ENCODE measurements at places on chromosomes 1 and 21.
A peak's percentile ranks its signal among the peaks of the same experiment; 100 is the strongest.

GRCh38 chr1:225767634-225768540 is 9.7 kb upstream of the SRP9 start:
- DNase-seq = peak; percentile 84

DNA sequence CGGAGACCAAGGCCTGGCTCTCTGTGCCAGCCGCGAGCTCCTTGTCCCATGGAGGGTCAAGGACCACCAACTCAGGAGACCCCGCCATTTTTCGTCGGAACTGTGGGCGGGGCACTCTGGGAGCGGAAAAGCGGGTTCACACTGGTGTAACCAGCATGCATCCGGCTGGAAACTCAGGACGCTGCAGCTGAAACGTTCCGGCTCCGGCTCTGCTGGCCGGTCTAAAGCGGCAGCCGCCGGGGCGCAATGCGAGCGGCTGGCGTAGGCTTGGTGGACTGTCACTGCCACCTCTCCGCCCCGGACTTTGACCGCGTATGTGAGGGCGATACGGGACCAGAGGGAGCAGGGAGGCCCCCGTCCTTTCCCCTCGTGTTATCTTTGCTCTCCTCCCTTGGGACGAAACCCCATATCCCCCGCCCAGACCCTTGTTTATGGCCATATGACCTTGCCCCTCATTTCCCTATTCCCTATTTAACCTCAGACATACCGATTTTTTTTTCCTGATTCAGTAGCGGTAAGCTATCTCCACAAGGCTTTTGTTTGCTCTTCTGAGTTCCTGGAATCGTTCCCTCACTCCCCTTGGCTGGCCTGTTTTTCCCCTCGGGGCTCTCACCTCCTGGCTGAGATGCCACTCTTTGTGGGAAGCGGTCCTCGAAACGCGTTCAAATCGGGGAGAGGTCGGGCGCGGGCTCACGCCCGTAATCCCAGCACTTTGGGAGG is at the start of the genes NSL1 and TATDN3:
TSS of gene NSL1 (minus strand) at position 102 of the 720 bp plus-strand sequence. CDS start at position 88, 14 bp downstream.
TSS of gene TATDN3 (plus strand) at position 219 of the 720 bp plus-strand sequence. CDS start at position 247, 28 bp downstream.
- DNase-seq = peak; percentile 95

- DNase-seq = no peak
Observed at GRCh38 chr1:94798462-94798861, 21.7 kb upstream of the SLC44A3 start.

GRCh38 chr1:228335406-228336307 is 71.0 kb downstream of the TRIM11 start:
- no peak for DNase-seq

- DNase-seq = no peak
Observed at GRCh38 chr1:108862017-108862610, 5.2 kb upstream of the AKNAD1 start.

GRCh38 chr1:223803211-223803610 is 42.5 kb downstream of the TP53BP2 start:
- DNase-seq = no peak

DNA sequence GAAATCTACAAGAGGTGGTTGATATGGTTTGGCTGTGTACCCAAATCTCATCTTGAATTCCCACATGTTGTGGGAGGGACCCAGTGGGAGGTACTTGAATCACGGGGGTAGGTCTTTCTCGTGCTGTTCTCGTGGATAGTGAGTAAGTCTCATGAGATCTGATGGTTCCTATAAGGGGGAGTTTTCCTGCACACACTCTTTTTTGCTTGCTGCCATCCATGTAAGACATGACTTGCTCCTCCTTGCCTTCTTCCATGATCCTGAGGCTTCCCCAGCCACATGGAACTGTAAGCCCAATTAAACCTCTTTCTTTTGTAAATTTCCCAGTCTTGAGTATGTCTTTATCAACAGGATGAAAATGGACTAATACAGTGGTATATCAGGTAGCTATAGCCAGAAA is 5.2 kb upstream of the VWA5B1 start:
- no peak for DNase-seq

DNA sequence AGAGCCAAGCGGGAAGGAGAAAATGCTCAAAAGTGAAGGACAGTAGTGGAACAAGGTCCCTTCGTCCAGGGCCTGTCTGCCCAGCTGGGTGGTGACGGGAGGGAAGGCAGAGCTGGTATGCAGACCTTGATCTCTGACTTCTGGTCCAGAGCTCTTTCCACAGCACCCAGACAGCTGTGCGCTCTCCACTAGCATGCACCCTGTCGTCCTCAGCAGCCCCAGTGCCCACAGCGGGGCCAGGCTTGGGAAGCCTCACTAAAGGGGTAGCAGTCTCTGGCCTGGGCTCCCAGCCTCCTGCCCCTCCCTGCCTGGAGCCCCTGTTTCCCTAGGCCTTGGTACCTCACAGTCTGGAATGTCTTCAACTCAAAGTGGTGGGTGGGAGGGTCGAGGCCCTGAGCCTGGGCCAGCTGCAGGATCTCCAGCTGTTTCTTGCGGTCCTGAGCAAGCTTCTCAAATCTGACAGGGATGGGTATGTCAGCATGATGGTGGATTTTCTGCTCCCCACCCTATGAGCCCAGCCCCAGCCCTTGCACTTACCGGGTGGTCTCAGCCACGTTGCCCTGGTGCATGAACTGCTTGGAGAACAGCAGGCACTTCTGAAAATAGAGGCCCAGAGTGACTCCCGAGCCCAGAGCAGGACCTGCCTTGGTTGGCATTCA is 10.0 kb downstream of the CC2D1B start:
- no peak for DNase-seq

DNA sequence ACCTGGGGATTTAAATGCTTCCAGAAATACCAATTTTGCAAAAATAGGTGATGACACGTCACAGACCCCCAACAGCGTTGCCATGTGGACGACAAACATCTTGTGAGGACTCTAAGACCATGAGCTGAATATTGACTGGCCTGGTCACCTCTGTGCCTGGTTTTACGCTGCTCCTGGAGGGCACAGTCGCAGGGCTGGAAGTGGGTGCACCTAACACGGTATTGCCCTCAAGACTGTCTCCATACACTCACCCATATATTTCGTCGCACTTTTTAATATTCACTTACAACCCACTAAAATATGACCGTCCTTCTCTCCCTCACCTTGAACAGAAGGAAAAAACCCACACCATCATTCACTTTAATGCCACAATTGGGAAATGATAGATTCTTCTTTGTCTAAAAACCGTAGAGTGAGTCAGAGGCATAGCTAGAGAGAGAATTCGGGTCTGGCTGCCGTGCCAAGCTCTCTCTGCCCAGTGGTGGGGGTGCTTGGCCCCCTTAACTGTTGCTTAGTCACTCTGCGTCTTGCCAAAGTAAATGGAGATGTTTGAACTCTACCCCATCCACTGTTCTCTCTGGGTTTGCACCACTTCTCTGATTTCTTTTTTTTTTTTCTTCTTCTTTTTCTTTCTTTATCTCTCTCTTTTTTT is 40.8 kb upstream of the UTS2 start:
- DNase-seq = peak; percentile 94

- peak; percentile 64 for DNase-seq
Observed at GRCh38 chr1:20302108-20302471, 11.4 kb downstream of the VWA5B1 start.

GRCh38 chr1:156502894-156503697 is 2.5 kb upstream of the MEF2D start:
- peak; percentile 92 for DNase-seq

- no peak for DNase-seq
Observed at GRCh38 chr21:46252840-46253239, 24.3 kb upstream of the LSS start.

GRCh38 chr1:57122031-57122430 is 156.2 kb upstream of the C8B start:
- no peak for DNase-seq

GRCh38 chr1:232557096-232557495 is 72.8 kb downstream of the SIPA1L2 start:
- no peak for DNase-seq

GRCh38 chr1:51341876-51342496 is 11.6 kb upstream of the TTC39A start:
- DNase-seq = no peak

- no peak for DNase-seq
Observed at GRCh38 chr1:230463760-230464159, 37.6 kb upstream of the PGBD5 start.

GRCh38 chr1:12678820-12679219 is 34.9 kb downstream of the AADACL4 start:
- DNase-seq = no peak

GRCh38 chr1:93552741-93553455 is 105.0 kb downstream of the FNBP1L start:
- peak; percentile 77 for DNase-seq

GRCh38 chr21:32742396-32742795 is 14.6 kb upstream of the SYNJ1 start:
- DNase-seq = no peak

GRCh38 chr1:43452789-43453441 is 816 bp downstream of the HYI start:
- peak; percentile 57 for DNase-seq

DNA sequence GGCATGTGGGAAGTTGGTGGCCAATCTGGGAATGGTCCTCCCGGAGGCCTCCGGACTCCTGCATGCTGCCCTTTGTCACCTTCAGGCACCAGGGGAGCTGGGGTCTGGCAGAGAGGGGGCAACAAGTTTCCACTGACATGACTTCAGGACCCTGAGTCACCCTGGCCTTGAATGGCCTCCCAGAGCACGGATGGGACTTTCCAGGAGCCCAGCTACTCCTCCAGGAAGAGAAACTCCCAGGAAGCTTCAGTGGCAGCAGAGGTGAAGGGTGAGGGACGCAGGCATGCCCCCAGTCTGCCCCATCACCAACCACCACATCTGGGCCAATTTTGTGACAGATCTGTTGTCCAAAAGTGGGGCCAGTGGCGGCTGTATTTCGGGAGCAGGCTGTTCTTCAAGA is 55.9 kb upstream of the WASF2 start:
- DNase-seq = peak; percentile 62

- no peak for DNase-seq
Observed at GRCh38 chr1:185478877-185479276, 161.8 kb upstream of the IVNS1ABP start.

- no peak for DNase-seq
Observed at GRCh38 chr21:25464275-25464674, 143.0 kb downstream of the MRPL39 start.

- DNase-seq = peak; percentile 75
Observed at GRCh38 chr1:77504986-77505385, 177.5 kb downstream of the ZZZ3 start.

GRCh38 chr1:240575981-240576662 is 35.8 kb downstream of the GREM2 start:
- peak; percentile 69 for DNase-seq

DNA sequence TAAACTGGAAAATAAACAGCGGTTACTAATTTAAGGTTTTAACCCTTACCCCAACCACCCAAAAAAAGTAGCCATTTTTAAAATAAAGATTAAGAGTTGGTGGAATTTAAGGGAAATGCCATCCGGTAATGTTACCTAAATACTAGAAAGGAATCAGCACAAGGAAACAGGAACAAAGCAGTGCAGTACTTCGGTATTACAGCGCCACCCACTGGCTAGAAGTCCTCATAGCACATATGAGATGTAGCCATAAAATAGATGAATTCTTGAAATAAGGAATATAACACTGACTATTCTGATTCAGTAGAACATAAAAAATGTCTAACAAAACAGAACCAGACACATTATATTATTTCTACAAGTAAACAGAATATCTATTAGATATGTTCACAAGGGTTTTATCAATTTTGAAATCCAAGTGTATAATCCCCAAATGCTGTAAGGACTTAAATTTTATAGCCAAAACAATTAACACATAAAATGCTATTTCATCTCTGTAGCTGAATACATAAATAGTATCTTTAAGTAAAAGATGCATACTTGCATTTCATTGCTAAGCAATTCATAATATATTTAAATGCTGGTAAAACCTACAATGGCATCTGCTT is 58.8 kb downstream of the FRRS1 start:
- peak; percentile 68 for DNase-seq

- DNase-seq = peak; percentile 71
Observed at GRCh38 chr1:161266202-161266601, 7.7 kb downstream of the PCP4L1 start.

GRCh38 chr1:14877224-14877623 is 276.3 kb upstream of the TMEM51 start:
- DNase-seq = no peak

DNA sequence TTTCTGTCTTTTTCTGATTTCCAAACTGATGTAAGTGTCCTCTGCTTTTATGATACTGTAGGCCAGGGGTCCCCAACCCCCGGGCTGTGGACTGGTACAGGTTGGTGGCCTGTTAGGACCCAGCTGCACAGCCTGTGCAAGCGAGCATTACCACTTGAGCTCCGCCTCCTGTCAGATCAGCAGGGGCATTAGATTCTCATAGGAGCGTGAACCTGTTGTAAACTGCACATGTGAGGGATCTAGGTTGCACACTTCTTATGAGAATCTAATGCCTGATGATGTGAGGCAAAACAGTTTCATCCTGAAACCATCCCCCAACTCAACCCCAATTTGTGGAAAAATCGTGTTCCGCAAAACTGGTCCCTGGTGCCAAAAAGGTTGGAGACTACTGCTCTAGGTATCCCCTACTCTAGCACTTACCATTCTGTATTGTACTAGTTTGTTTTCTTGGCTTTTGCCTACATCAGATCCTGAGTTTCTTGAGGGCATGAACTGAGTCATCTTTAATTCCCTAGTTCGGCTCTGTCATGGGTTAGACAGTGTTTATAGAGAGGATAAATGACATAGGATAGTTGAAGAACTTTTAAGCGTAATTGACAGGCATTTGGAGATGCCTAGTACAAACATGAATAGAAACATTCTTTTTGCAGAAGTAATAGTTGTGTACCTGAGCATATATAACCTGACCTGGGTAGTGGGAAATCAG is 4.1 kb downstream of the ABCD3 start:
- peak; percentile 30 for DNase-seq

GRCh38 chr1:84969489-84970250 is 27.2 kb downstream of the MCOLN2 start:
- DNase-seq = no peak

DNA sequence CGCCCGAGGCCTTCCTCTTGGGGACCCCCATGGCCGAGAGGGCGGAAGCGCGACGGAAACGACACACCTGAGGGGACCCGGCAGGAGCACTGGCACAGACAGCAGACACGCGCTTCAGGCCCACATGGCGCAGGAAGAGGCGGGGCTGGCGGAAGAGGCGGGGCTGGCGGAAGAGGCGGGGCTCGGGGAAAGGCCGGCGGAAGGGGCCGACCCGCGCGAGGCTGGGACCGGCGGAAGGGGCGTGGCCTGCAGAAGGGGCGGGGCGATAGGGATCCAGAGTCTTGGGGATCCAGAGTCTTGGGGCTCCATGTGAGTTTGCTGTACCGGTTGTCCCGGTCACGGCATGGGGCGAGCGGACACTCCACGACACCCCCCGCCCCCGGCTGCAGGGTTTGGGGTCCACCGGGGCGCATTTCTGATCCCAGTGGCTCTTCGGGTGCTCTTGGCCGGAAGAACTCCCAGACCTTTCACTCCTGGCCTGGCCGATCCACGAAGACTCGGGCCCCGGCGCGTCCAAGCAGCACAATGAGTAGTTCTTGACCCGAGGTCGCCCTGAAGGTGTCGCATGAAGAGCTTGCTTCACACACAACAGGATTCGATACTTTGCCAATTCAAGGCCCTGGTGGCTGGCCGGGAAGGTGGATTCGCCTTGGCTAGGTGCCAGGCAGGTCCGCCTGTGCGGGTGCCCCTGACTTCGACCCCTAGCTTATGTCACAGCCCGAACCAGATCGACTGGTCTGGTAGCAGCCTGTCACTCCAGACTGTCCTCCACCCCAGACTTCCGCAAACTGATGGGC is at the start of gene URB1:
TSS of gene URB1 (minus strand) at position 133 of the 797 bp plus-strand sequence. CDS start at position 31, 102 bp downstream.
- DNase-seq = peak; percentile 94

- peak; percentile 45 for DNase-seq
Observed at GRCh38 chr1:3070644-3071564, 1.9 kb downstream of the PRDM16 start.

- DNase-seq = no peak
Observed at GRCh38 chr21:44552681-44553080, 1.4 kb upstream of the KRTAP10-2 start.
